ENCODE measurements at places on chromosomes 5 and 9.

GRCh38 chr5:107243220-107243579 is 427.5 kb downstream of the EFNA5 start:
- no peak for DNase-seq

DNA sequence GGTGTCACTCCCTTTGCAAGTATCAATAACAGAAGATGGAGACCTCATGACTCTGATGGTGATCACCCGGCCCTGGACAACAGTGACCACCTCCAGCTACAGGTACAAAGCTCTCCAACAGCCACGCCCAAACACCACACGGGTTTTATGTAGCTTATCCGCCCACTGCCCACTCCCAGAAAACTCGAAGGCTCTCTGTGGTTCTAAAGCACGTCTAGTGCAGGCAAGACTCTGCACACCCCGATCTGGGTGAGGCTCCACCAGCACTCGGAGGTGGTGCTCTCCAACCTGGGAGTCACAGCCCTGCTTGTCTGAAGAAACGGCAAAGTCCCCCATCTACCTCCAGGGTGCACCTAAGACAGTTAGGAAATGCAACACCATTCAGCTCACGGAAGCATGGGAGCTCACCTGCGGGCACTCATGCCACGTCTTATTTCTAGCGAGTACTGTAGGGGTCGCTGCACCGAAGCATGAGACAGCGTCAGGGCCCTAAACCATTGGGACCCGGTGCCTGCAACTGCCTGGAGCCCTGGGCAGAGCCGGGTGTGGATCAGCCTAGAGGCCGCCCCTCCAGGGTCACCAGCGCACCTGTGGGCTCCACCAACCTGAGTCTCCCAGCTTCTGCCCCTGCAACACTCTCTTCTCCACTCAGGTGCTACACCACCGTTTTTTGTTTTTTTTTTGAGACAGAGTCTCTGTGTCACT is 58.1 kb upstream of the ZNF354A start:
- no peak for DNase-seq

DNA sequence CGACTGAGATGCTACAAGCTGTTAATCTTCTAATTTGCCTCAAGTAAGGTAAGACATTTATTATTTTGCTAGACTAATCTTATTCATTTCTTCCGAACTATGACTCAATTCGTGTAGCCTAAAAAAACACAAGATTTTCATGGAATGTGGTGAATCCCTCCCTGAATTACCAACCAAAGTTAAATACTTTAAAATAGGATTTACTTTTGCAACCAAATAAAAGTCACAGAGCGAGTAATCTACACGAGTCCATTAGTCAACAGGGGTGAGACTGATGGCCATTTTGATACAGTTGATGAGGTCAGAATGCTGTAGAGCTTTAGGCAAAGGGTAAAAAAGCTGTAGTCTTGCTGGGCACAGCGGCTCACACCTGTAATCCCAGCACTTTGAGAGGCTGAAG is 13.1 kb upstream of the BNC2 start:
- DNase-seq, result no peak

- DNase-seq, result no peak
Observed at GRCh38 chr5:68428231-68428811, 212.8 kb downstream of the PIK3R1 start.

DNA sequence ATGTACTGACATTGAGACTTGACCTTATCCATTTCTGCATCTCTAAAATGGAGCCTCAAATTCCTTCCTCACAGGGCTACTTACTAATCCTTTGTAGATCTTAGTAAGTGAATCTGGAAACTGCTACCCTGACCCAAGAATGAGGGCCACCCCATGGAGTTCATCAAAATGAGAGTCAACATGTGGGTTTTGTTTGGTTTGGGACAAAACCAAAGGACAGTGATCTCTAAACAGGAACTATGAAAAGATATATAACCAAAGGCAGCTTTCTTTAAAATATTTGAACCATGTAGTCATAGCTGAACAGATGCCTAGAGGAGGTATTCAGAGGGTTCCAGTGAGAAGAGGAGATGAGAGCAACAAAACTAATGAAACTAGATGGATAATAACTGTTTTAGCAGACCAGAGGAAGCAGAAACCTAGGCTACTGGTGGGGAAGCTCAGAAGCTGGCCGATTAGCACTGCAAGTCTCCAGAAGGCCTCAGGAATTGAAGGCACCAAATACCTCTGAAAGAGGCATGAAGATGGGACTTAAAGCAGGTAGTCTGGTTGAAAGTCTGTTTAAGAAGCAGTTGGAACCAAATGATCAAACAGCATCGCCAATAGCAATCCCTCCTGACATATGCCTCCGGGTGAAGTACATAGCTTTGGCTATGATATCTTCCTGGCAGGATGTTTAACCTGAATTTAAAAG is 45.8 kb downstream of the THOC3 start:
- no peak for DNase-seq

- DNase-seq, result peak; percentile 70
Observed at GRCh38 chr9:126704892-126705766, 91.4 kb downstream of the LMX1B start.

- peak; percentile 78 for DNase-seq
Observed at GRCh38 chr9:93962561-93963440, 7.6 kb upstream of the BARX1 start.

DNA sequence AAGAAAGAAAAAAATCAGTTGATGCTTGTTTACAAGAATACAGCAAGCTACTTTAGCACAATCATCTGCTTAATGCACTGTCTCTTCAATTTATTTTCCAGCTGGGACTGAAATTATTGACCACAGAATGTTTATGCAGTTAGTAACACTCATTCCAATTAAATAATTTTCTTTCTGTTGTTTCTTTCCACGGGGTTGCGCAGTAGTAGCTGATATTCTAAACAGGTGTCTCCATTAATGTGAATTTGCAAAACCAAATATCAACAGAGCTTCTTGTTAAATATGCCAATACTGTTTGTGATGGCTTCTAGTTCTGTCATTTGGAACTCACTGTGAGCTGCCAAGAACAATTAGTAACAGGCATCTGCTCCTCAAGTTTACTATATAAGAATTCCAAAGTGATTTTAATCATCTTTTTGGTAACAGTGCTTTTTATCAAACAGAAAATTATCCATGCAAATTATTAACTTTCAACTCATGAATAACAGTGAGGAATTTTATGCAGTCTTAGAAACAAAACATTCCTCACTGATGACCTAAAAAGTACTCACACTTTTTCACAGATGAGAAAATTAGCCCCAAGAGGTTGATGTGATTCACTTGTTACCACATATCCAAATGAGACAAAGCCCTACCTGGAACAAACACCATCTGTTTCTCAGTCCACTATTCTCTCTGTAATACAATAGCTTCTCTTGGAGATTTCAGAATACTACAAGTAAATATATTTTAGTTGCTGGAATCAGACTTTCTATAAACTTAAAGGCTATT is 567.6 kb upstream of the RGMB start:
- DNase-seq, result no peak

DNA sequence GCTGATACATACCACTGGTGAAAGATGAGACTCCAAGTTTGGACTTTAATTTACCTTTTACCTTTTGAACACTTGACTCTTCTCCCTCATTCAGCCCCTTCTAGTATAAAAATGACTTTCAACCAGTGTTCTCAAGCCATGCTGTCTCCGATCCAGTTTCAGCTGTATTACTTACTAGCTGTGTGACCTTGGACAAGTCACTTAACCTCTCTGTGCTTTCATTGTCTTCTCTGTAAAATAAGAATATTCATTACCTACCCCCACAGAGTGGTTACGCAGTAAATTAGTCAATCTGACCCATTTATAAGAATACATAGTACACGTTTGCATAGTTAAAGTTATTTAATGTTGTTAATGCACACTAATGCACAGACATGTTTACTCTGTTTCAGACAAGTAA is 12.6 kb upstream of the CEMIP2 start:
- DNase-seq, result no peak

- no peak for DNase-seq
Observed at GRCh38 chr5:151238303-151238741, 14.4 kb upstream of the CCDC69 start.

- DNase-seq, result no peak
Observed at GRCh38 chr5:59133764-59134261, 550.9 kb downstream of the RAB3C start.

DNA sequence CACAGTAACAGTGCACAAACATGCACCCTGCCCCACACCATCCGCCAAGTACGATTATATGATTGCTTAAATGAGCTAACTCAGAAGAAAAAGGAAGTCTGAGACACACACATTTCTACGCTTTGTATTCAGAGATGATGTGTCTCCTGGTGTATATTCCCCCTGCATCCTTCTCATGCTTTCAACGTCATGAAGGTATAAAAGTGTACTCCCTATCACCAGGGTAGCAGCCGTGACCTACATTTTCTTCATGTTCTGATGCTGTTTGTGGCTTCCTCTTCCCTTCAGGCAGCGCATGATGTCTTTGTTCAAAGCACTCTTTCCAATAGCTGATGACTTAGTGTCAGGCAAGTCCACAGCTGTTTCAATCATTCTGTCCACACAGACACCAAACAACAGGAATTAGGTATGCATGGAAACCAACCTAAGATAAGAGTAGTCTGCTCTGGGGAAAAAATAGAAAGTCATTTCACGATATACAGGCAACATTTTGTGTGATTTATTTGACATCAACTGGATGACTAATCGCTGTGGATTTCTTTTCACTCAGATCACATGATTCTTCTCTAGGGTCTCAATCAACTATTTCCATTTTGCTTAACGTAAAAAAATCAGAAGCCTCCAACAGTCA is 269.4 kb upstream of the PTGER4 start:
- DNase-seq, result no peak

- no peak for DNase-seq
Observed at GRCh38 chr5:153147891-153148623, 342.4 kb upstream of the GRIA1 start.

DNA sequence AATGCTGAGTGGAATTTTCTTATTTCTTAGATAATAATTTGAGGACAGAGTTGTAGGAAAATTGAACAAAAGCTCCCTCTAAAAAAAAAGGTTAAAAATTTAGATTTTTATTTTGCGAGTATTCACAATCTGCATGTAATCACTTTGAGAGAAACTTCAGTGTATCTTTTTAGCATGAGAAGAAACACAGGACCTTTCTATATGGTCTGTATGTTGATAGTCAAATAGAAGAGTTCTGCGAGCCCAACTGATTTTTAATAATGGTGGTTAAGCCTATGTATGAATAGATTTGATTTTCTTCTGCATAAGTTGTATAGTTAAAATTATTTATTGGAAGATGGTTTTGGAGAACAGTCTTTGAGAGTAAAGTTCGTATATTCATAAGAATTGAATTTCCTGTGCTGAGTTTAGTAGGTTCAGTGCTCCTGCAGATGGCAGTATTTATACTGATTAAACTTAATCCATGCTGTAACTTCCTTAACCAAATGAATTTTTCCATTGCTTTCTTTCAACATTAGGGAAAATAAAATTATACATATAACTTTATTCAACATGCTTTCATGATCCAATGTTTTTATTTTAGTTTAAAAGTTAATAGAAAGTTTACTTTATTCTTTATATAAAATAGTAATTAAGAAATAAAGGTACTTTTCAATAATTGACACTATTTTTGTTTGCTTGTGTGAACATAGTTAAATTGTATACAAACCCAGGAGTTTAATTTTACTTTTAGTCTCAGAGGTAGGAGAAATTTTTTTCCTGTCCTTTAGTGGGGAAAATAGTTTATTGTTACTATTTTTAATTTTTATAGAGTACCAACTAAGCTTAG is 19.6 kb downstream of the TCERG1 start:
- no peak for DNase-seq
